ENCODE measurements at places on chromosomes 7 and 10. TPM values are rescaled to one million over a fixed set of nuclear protein-coding genes. Genes with fewer than 3 reads are reported as not detected.
A peak's percentile ranks its signal among the peaks of the same experiment; 100 is the strongest.

GRCh38 chr10:44908066-44908749 lies 2.9 kb upstream of the TMEM72 start:
- no peak overlapping the region for H3K27ac ChIP-seq
- H3K4me3 ChIP-seq, result no peak overlapping the region
- H3K36me3 ChIP-seq, result no peaks in the 10 kb centered on the region
- H3K4me1 ChIP-seq, result no peaks in the 10 kb centered on the region
- H3K27me3 ChIP-seq, result no peaks in the 10 kb centered on the region

GRCh38 chr10:50613726-50614443 lies 9.9 kb downstream of the SGMS1 start:
- no peak overlapping the region for H3K4me3 ChIP-seq
- no peaks in the 10 kb centered on the region for H3K27me3 ChIP-seq
- H3K27ac ChIP-seq, result no peak overlapping the region
- H3K4me1 ChIP-seq, result no peaks in the 10 kb centered on the region

- no peak overlapping the region for H3K4me3 ChIP-seq
- H3K36me3 ChIP-seq, result no peaks in the 10 kb centered on the region
- no peak for DNase-seq
- no peaks in the 10 kb centered on the region for H3K4me1 ChIP-seq
- H3K27me3 ChIP-seq, result no peaks in the 10 kb centered on the region
- H3K27ac ChIP-seq, result no peak overlapping the region
These were observed 776.1 kb upstream of the MBL2 start for GRCh38 chr10:53548664-53549063.

The DENND2A gene
- 30.0 TPM for total RNA-seq

DNA sequence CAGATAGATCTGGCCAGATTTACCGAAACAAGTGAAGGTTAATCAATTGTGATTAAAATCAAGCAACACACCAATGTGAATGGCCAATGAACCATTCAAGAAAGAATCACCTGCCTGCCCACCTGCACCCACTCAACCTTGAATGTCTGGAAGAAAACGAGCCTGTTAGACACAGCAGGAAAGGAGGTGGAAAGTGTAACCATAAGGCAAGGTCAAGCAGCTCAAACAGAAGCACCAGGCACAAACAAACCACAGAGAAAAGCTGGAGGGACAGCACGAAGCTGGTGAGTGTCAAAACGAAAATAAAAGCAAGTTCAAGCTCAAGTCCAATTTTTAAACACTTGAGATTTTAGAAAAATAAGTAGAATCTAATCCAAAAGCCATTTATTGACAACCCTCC lies 64.9 kb downstream of the STEAP1B start:
- H3K4me3 ChIP-seq, result no peak overlapping the region
- no peak overlapping the region for H3K27ac ChIP-seq
- H3K4me1 ChIP-seq, result no peaks in the 10 kb centered on the region
- no peaks in the 10 kb centered on the region for H3K36me3 ChIP-seq

DNA sequence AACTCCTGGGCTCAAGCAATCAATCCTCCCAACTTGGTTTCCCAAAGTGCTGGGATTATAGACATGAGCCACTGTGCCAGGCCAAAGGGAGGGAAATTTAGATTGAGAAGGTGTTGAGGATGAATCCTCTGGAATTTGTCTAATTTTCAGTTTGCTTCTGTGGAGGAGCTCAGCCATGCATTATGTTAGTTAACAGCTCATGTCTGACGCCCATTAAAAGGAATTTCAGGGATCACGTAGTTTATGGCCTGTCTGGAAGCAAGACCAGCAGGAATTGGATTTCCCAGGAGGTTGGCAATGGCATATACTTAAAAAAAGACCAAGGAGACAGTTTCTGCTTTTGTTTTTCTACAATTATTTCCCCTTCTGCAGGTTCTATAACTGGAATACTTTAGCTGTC lies 165.7 kb downstream of the OTUD1 start:
- H3K27ac ChIP-seq, result no peak overlapping the region
- no peaks in the 10 kb centered on the region for H3K4me1 ChIP-seq
- H3K36me3 ChIP-seq, result no peaks in the 10 kb centered on the region
- no peaks in the 10 kb centered on the region for H3K27me3 ChIP-seq
- no peak overlapping the region for H3K4me3 ChIP-seq

The MBL2 gene
- not detected for total RNA-seq

- no peak for DNase-seq
- H3K4me3 ChIP-seq, result no peak overlapping the region
- H3K27me3 ChIP-seq, result no peaks in the 10 kb centered on the region
- H3K27ac ChIP-seq, result no peak overlapping the region
These were observed 46.0 kb downstream of the MKI67 start for GRCh38 chr10:128080231-128080630.

DNA sequence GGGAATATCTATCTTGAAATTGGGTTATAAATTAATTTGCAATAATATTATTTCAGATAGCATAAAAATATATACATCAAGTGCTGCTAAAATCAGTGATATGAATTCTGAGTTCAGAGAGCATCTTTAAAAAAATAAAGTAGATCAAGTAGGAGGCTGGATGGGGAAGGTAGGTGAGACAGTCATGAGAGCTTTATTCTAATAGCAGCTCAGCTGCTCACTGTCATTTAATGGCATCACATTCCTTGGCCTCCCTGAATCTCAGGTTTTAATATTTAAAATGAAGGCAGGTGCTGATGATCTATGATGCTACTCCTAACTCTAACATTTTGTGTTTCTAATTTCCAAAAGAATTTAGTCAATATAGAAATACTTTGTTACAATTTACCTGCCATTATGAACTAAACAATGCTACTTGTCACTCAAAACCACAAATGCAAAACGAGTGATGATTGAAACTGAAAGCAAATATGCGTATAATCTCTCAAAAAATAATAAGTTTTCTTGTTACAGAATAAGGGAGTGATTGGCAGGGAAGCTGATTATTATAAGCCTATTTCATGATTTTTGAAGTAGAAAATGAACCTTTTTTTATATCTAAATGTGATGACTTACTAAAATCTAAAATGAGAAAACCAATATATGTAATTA lies 147.6 kb upstream of the CSTF2T start:
- no peak overlapping the region for H3K27ac ChIP-seq
- H3K4me1 ChIP-seq, result no peaks in the 10 kb centered on the region
- no peak overlapping the region for H3K4me3 ChIP-seq
- H3K36me3 ChIP-seq, result no peaks in the 10 kb centered on the region
- DNase-seq, result no peak

DNA sequence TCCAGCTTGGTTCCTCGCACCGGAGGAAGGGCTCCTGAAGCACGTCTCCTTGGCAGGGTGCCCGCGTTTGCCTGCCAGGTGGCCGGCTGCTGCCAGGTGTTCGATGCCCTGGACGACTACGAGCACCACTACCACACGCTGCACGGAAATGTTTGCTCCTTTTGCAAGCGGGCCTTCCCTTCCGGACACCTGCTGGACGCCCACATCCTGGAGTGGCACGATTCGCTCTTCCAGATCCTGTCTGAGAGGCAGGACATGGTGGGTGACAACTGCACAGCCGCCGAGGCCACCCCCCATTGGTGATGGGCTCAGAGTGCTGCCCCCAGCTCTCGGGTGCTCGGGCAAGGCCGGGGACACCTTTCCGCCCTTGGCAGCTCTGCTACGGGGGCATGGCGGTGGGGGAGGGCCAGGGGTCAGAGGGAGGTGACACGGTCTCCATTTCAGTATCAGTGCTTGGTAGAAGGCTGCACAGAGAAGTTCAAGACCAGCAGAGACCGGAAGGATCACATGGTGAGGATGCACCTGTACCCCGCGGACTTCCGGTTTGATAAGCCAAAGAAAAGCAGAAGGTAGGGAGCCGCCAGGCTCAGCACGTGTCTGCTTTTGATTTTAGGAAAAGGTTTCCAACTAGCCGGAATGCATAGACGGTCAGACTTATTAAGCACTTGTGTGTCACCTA lies 1.1 kb downstream of the ZNF511 start:
- no peaks in the 10 kb centered on the region for H3K27me3 ChIP-seq
- peaks cover 45% of the 10 kb centered on the region for H3K36me3 ChIP-seq
- H3K4me1 ChIP-seq, result peaks cover 8% of the 10 kb centered on the region
- DNase-seq, result no peak
- no peak overlapping the region for H3K27ac ChIP-seq

GRCh38 chr7:1275451-1276381 lies 43.0 kb downstream of the UNCX start:
- H3K4me1 ChIP-seq, result no peaks in the 10 kb centered on the region
- no peak overlapping the region for H3K27ac ChIP-seq
- H3K4me3 ChIP-seq, result no peak overlapping the region
- peaks cover 30% of the 10 kb centered on the region for H3K27me3 ChIP-seq
- H3K36me3 ChIP-seq, result no peaks in the 10 kb centered on the region
- no peak for DNase-seq

The BMPR1A gene
- 35.3 TPM for total RNA-seq

GRCh38 chr10:11386044-11386443 lies 225.4 kb downstream of the USP6NL start:
- no peaks in the 10 kb centered on the region for H3K36me3 ChIP-seq
- H3K27ac ChIP-seq, result no peak overlapping the region
- no peak overlapping the region for H3K4me3 ChIP-seq
- DNase-seq, result no peak

DNA sequence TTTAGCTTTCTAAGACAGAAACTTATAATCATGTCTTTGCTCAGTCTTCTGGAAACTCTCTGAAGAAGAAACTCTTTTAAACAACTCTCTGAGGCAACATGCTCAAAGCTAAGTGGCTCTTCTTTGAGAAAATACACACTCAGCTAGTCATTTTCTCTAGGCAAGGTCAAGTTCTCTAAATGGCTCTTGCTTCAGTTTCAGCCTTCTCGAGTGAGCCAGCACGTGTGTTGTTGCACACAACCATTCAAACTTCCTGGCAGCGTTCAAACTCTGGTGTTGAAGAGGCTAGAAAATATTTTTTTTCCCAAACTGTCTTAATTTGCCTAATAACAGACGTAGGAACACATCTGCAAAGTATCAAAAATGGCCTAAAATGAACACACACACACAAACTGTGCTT lies 129.1 kb downstream of the THSD7A start:
- H3K27me3 ChIP-seq, result no peaks in the 10 kb centered on the region
- H3K4me1 ChIP-seq, result peaks cover 10% of the 10 kb centered on the region
- no peaks in the 10 kb centered on the region for H3K36me3 ChIP-seq
- no peak overlapping the region for H3K4me3 ChIP-seq

The TM9SF3 gene
- total RNA-seq, result 119 TPM

The NXPH1 gene
- not detected for total RNA-seq

DNA sequence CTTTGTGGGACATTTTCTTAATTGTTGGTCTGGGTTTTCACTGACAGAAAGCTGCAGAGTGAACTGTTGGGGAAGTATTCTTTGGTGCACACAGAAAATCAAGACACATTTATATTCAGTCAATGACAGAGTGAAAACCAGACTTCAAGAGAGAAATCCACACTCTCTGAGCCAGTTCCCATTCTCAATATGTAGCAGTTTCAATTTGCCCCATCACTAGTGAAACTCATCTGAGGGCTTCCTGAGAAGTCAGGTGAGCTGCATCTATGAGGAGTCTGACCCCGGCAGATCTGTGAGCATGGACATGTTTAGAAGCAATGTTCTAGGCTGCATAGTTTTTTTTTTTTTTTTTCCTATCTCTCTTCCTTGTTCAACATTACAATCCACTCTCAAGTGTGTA lies 163.7 kb upstream of the AHR start:
- no peak overlapping the region for H3K27ac ChIP-seq
- H3K36me3 ChIP-seq, result no peaks in the 10 kb centered on the region
- no peak overlapping the region for H3K4me3 ChIP-seq
- DNase-seq, result no peak
- H3K4me1 ChIP-seq, result no peaks in the 10 kb centered on the region

DNA sequence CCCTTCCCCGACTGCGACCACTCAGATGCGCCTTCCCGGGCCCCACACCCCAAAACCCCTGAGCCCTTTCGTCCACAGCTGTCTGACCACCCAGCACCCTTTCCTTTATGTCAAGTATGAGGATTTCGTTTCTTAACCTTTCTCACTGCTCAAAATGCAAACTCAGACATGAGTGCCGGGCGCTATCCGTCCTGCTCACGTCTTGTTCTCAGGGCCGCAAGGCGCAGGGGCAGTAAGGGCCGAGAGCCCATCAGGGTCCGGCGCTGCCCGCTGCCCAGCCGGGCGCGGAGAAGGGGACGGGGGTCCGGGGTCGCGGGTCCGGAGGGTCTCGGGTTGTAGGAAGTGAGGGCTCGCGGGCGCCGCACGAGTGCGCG lies 670 bp upstream of the RBM33 start:
- no peaks in the 10 kb centered on the region for H3K27me3 ChIP-seq
- no peak for DNase-seq
- H3K4me3 ChIP-seq, result peak overlapping the region; percentile 99
- peak overlapping the region; percentile 95 for H3K27ac ChIP-seq
- peaks cover 59% of the 10 kb centered on the region for H3K36me3 ChIP-seq

The ZNF775 gene
- 5.8 TPM for total RNA-seq

All from SJSA1 (cell line).